ENCODE measurements at places on chromosomes 6 and 20.
A peak's percentile ranks its signal among the peaks of the same experiment; 100 is the strongest.

GRCh38 chr20:23146857-23147637 is 60.9 kb upstream of the CD93 start:
- DNase-seq: no peak

GRCh38 chr6:33521489-33522091 is 58.5 kb downstream of the BAK1 start:
- DNase-seq: no peak

DNA sequence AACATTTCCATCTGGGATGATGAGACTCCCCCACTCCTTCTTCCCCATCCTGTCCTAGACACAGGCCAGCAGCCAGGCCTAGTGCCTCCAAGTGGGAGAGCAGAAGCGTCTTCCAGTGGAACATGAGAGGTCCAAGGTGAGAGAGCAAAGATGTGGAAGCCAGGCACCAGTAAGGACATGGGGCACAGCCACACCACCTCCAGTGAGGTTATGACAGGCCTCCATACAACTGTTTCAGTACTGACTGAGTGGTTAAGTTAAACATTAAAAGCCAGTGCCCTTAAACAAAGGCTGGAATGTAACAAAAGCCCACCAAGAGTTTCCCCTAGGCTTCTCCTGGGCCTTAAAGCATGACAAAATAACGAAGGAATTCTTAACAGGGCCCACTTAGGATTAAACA is 5.3 kb downstream of the ZBTB24 start:
- DNase-seq: no peak

- DNase-seq: no peak
These were observed 164.8 kb downstream of the SYNE1 start for GRCh38 chr6:152472325-152472724.

- DNase-seq: no peak
These were observed 3.3 kb downstream of the ASCC3 start for GRCh38 chr6:100877851-100878250.

- DNase-seq: no peak
These were observed 41.2 kb downstream of the ZC3H12D start for GRCh38 chr6:149443411-149444181.

- DNase-seq: no peak
These were observed 270.4 kb downstream of the DOK5 start for GRCh38 chr20:54745780-54746179.

GRCh38 chr6:110980648-110981047 is 1.2 kb upstream of the RPF2 start:
- no peak for DNase-seq

- no peak for DNase-seq
These were observed 170.4 kb downstream of the HTR1B start for GRCh38 chr6:77292564-77293546.

- no peak for DNase-seq
These were observed 58.9 kb upstream of the LRRC1 start for GRCh38 chr6:53735896-53736295.

- DNase-seq: no peak
These were observed 141.6 kb upstream of the THBS2 start for GRCh38 chr6:169395080-169395805.

DNA sequence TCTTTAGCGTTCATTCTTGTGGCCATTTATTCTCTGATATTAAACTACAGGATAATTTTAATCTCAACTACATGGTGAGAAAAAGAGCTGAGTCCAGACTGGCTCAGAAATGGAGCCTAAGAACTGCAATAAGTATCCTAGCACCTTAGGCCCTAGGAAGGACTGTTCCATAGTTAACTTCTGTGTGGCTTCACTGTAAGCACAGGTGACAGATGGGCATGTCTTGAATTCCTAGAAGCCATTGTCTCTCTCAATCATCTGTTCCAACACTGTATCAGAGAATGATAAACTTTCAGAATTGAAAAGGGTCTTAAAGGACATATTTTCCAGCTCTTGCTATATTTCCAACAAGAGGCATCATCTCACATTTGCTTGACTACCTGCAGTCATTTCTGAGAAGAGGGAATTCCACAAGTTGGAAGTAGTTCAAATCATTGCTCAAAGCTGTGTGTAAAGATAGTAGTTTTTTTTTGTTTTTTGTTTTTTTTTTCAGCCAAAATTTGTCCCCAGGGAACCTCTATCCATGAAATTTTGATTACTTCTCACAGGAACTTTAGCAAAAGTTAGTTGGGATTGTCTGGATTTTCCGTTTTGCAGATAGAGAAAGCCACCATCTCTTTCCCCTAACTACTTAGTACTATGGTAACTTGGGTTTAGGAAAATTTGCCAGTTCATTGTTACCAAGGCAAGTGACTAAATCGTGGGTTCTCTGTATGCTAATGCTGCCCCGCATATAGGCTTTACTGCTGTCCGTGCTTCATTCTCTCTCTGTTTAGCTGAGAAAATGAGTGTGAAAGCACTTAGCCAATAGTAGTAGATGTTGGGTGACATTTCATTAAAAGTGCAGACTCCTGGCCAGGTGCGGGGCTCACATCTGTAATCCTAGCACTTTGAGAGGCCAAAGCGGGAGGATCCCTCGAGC is 47.2 kb downstream of the KCNS1 start:
- no peak for DNase-seq

- DNase-seq: no peak
These were observed 41.0 kb upstream of the GLP1R start for GRCh38 chr6:39007575-39007974.

- DNase-seq: no peak
These were observed 54.9 kb upstream of the NT5E start for GRCh38 chr6:85394853-85395538.

DNA sequence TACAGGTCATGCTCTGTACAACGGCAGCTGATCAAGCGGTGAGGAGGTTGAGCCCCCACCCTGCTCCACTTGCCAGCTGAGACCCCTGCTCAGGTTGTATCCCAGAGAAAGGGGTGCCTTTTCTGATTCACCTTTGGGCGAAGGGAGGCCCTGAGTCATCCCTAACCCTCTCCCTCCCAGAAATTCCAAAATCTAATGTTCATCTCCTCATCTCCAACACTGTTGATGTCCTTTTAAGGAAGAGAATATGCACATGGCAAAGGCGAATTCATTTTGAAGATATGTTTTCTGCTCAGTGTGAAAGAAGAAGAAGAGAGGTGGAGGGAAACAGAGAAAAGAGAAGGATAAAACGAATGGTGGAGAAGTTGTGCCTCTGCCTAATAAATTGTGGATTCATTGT is 120.5 kb downstream of the SCML4 start:
- no peak for DNase-seq

DNA sequence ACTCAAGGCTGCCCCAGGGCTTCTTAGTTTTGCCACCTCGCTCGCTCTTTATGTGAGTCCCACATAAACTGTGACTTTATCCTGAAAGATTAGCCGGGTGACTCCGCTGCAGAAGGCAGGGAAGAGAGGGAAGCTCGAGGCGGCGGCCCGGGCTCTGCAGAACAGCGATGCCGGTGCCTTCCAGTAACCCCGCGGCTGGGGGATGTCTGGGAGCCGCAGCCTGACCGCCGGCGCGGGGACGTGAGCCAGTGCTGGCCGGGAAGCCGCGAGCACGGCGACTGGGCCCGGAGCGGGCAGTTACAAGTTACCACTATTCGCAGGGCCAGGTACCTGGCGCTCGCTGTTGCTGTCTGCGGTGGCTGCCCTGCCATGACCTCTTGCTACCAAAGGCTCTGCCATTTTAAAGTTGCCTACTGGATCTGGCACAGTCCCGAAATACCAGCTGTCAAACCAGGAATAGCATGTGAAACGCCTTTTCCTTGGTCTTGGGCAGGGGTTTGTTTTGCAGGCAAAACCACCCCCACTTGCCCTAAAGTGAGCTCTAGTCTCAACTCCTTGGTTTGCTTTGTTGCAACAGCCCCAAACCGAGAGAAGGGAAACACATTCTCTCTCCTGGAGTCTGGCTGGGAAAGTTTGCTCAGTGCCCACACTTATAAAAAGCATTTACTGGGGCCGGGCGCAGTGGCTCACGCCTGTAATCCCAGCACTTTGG is 124.0 kb upstream of the SLC2A12 start:
- DNase-seq: peak; percentile 41

GRCh38 chr6:141248021-141248799 is 884.5 kb upstream of the GJE1 start:
- DNase-seq: no peak

GRCh38 chr6:121733234-121733633 is 297.8 kb downstream of the GJA1 start:
- no peak for DNase-seq

DNA sequence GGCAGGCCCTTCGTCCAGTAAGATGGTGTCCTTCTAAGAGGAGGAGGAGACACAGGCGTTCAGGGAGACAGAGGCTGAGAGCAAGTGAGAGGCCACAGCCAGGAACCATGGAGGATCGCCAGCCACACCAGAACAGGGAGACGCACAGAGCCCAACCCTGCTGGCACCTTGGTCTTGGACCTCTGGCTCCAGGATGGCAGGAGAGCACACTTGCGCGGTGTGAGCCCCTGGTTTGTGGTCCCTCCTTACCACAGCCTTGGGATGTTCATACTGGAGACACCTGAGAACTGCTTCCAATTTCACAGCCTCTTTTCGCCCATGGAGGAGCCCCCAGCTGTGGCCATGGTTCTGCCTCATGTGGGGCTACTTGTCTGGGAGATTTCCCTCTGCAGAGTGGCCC is 222.4 kb downstream of the DLL1 start:
- no peak for DNase-seq

DNA sequence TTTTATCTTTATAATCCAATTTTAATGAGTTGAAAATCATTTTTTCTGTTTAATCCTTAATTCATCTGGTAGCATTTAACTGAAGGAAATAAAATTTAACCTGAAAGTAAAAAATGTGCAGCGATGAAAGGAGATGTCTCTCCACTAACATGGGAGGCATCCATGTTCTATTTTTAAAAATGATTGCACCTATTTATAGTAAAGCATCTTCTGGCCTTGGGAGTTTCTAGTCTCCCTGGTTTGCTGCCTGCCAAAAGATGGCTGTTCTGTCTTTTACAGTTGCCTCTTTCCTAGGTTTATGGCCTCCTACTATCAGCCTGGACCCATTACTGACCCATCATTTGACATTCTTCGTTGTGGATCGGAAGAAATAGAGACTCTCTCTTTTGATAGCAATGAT is 143.0 kb downstream of the B3GAT2 start:
- no peak for DNase-seq

- no peak for DNase-seq
These were observed 219.8 kb downstream of the HIVEP2 start for GRCh38 chr6:142725024-142725770.

DNA sequence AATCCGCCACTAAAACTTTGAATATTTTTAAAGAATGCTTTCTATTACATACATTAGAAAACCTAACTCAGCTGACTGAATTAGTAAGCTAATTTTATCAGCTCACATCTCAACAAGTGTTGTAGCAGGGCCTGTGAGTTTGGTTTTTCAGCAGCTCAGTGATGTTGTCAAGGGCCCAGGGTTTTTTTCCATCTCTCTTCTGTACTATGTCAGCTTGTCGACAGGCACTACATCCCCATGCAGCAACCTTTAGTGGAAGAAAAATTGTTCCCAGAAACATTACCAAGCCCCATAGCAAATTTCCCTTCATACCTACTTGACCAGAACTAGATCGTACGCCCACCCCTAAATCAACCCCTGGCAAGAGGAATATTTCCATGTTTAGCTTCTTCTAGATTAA is 170.3 kb upstream of the TNFAIP3 start:
- DNase-seq: no peak

- DNase-seq: peak; percentile 45
These were observed 43.7 kb downstream of the CDC5L start for GRCh38 chr6:44431118-44431725.

GRCh38 chr6:126662966-126663365 is 323.1 kb downstream of the CENPW start:
- DNase-seq: no peak

GRCh38 chr6:11341867-11342266 is 109.4 kb upstream of the NEDD9 start:
- DNase-seq: no peak

DNA sequence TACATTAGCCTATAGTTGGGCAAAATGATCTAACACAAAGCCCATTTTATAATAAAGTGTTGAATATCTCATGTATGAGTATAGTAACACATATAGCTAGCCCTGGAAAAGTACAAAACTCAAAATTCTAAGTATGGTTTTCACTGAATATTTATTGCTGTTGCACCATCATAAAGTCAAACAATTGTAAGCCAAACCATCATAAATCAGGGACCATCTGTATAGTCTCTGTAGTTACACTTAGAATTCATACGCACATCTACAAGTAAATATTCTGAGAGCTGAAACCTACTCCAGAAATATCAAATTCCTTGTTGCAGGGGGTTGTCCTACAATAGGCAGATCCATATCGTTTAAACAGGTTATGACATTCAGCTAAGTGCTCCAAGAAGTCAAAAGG is 817.3 kb downstream of the BCKDHB start:
- DNase-seq: no peak

DNA sequence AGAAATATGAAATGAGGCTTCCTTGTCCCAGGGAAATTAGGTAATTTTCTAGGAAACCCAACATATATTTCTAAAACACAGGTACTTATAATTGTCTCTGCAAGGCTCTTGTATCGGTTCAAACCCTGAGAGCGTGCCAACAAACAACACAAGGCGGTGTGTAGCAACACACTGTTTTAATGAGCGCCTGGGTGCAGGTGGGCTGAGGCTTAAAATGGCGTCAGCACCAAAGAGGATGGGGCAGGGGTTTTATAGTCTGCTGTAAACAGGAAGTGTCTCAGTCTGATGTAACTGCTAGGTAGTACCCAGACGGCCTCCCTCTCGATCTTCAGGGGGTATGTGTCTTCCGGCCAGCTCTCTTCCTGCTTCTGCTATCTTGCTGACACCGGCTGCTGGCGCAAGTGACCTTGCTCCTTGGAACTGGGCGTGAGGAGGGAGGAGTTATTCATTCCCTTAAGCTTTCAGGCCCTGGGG is 69.7 kb downstream of the EPB41L2 start:
- no peak for DNase-seq

DNA sequence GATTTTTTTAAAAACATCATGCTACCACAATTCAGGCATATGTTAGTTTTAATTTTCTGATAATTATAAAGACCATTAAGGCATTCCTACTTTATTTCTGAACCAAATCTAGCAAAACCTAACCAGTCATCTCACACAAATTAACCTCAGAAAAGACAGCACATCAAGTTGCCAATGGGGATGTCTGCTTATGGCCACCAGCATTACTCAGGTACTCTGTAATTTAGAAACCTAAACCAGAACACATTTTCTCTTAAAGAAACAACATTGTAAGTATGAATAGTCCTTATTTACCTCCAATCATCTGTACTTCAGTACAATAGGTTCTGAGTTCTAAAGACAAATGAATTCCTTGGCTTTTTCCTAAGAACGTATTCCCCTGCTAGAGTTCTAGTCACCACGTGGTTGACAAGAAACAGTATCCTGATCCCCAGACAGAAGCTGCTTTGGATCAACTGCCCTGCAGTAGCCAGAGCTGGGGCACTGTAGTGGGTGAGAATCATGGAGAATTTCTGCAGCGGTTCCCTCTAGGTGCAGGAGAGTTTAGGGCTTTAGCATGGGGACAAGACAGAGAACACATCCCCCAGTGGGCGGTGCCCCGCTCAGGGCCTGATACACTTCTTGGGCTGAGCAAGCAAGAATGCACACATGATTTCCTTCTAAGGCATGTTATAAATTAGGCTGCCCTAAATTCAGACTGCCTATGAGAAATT is 15.4 kb downstream of the GCLC start:
- DNase-seq: no peak

Data from WERI-Rb-1 (cell line).